Fibroblast of skin of right biceps (primary cell): ENCODE measurements at places on chromosomes 2 and 18.

DNA sequence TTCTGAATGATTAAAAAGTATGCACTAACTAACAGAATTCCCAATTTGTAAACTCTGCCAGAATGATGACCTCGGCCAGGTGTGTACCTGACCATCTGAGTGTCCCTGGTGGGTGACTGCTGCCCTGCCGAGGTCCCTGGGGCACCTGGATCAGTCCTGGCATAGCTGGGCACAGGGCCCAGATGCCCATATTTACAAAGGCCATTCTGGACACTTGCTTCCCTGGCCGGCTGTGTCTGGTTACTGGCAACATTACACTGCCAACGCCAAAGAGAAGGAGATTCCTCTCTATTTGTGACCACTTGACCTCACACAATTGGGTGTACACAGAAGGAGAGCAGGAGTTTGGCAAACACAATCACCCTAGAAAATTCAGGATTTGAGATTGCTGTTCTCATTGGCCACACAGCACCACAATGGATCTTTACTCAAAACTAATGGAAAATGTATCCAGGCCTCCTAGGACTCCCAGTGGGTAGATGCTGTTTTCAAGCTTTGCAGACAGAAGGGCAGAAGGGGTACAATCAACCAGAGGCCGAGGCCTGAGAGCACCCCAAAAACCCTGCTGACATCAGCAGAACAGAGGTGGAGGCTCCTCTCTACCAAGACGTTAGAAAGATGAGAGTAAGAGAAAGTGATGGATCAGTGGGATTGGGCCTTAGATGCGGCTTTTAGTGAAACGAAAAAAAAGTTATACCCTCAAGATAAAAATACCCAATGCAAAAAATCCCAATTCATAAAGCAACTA, 58.3 kb upstream of the PXDN start:
- DNase-seq, result no peak

- peak; percentile 50 for DNase-seq
Measured at GRCh38 chr2:111534910-111535352, 349.1 kb downstream of the ANAPC1 start.

DNA sequence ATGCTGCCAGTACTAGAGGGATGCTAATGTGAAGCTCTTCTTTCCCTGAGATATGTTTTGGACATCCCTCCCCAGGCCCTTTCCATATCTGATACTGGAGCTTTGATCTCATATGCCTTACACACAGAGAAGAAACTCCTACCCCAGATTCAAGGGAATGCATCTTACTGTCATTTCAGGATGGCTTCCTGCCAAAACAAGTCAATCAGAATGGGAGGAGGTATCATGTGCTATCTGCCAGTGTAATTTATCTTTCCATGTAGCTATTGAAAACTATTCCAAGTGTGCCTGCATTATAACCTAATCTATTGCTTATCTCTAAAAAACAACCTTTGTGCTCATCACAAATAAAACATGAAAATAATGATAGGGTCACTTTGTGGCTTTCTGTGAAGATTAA, 269.9 kb upstream of the SETBP1 start:
- no peak for DNase-seq

GRCh38 chr2:78701546-78701945, 324.0 kb upstream of the REG3G start:
- no peak for DNase-seq

DNA sequence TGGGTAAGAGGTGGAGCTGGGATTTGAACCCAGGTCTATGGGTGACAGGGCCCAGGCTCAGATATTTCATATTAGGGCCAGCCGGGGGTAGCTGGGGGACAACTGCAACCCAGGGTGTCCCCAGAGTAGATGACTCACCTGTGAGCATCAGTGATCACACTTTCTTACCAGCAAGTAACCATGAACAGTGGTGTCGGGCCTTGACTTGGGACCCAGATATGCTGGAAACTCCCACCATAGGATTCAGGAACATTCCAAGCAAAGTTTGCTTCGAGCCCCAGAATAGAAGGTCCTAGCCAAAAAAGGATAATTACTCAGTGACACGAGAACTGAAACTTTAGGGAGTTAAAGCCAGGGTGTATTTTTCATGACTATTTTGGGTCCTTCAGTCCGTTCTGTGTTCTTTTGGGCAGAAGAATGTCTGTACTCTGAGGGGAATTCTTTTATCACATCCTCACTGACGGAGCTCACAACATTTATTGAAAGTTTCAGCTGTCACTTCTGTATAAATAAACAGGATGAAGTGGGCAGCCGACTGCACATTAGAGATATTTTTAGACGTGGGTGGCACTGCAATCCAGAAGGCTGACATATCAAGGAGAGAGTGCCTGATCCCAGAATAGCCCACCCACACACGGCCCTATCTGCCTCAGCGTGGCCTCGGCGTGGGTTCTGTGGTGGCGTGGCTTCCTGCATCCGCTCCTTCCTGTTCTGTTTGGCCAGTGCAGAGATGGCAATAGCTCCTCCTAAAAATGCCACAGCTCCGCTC, 45.6 kb downstream of the RAMP1 start:
- peak; percentile 52 for DNase-seq

GRCh38 chr2:197883354-197884032, 79.1 kb downstream of the PLCL1 start:
- peak; percentile 87 for DNase-seq

DNA sequence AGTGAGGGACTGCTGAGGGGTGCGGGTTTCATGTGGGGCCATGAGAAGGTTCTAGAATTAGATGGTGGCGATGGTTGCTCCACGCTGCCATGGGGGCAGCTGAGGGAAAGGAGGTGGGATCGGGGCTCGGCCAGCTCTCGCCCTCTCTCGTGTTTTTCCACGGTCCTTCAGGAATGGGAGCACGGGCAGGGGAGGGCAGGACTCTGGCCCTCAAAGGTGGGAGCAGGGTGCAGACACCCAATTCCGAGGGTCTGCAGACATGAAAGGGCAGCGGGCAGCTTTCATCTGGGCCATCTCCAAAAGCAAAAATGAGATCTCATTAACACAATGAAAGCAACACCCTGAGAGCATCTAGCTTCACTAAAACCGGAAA, 53.4 kb upstream of the SALL3 start:
- no peak for DNase-seq

DNA sequence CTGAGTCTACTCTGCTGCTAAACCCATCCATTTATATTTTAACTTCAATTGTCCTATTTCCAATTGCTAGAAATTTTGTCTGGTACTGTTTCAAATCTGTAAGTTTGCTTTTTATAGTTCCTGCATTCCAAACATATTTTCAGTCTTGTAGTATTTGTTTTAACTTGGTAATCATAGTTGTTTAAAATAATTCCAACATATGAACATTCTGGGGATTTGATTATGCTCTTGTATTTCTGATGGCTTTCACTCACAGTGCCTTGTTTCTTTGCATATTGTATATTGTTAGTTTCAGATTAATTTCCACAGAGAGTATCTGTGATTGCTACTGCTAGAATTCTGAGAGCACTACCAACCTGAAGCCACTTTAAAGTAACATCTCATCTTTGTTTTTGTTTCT, 202.4 kb downstream of the ETAA1 start:
- no peak for DNase-seq
